GM06990 (cell line): ENCODE measurements at places on chromosomes 5 and 9.

GRCh38 chr5:52077941-52078815 lies 694.9 kb downstream of the ISL1 start:
- DNase-seq, result no peak

GRCh38 chr5:133756756-133757155 lies 144.4 kb upstream of the FSTL4 start:
- no peak for DNase-seq

- no peak for DNase-seq
Measured at GRCh38 chr5:177535125-177535524, 18.4 kb upstream of the DDX41 start.

DNA sequence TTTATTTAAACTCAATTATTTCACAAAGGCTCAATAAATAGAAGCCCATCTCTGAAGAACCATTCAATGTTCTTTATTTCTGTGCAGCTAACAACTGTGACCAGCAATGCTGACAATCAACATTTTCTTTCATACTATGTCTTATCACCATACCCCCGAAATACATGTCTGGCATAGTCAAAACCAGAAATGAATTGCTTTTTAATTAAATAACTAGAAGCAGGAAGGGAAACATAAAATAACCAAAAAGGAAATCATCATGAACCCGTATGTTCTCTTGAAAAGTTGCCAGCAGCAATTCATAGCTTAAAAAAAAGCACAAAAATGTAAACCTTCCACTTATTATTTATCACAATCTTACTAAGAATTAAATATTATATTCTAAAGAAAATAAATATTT lies 212.4 kb downstream of the TMEM232 start:
- DNase-seq, result no peak

GRCh38 chr5:33891788-33892619 lies at the start of gene ADAMTS12:
ADAMTS12 (minus strand) TSS chr5:33891990; CDS start chr5:33891856, 134 bp downstream.
- peak; percentile 46 for DNase-seq

GRCh38 chr5:60437308-60437707 lies 262.7 kb downstream of the DEPDC1B start:
- no peak for DNase-seq

GRCh38 chr9:26561928-26562327 lies 330.7 kb downstream of the CAAP1 start:
- no peak for DNase-seq

GRCh38 chr9:76624391-76625048 lies 139.7 kb upstream of the PCA3 start:
- peak; percentile 44 for DNase-seq

DNA sequence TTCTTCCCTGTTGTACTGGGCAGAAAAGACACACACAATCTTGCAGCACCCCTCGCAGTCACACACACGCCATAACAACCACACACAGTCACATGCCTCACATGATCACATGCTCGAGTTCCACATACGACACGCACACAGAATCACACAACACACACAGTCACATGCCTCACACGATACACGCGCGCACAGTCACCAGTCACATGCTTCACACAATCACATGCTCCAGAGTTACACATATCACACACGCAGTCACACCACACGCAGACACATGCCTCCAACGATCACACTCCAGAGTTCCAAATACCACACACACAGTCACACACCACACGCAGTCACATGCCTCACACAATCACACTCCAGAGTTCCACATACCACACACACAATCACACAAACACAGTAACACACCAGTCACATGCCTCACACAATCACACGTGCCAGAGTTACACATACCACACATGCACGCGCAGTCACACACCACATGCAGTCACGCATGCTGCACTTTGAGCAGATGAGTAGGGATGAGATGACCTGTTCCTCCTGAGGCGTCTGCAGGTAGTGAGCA lies 49.0 kb upstream of the LRRC14B start:
- DNase-seq, result no peak

DNA sequence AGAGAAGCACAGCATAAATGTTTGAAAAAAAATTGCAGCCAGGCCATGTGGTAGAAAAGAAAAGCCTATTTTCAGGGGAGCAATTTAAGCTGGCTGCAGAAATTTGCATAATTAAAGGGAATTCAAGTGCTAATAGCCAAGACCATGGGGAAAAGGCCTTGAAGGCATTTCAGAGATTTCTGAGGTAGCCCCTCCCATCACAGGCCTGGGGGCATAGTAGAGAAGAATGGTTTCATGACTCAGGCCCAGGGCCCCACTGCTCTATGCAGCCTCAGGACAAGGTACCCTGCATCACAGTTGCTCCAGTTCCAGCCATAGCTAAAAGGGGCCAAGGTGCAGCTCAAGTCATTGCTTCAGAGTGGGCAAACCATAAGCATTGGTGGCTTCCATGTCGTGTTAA lies 1416.0 kb downstream of the EFNA5 start:
- DNase-seq, result no peak

GRCh38 chr5:92147266-92147665 lies 764.1 kb upstream of the ARRDC3 start:
- DNase-seq, result no peak

DNA sequence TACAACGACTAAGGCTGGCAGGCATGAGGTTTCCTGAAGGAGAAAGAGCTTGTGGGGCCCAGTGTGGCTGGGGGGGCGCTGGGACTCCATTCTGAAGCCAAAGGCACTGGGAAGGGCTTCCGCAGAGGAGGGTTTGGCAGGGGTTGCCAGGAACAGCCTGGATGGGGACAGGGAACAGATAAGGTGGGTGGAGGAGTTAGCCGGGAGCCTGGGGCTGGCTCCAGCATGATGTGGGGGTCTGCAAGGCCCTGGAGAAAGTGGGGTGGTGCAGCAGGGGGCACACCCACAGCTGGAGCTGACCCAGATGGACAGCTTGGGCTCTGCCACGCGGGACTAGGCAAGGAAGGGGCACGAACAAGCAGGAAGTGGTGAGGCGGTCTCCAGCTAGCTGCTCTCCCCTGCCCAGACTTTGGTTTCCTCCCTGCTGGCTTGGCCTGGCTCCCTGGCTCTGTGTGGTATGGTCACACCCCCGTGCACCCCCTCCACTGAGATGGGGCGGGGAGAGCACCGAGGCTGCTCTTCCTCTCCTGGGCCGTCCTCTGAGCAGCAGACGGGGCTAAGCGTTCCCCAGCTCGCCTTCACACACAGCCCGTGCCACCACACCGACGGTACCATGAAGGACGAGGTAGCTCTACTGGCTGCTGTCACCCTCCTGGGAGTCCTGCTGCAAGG lies at the start of gene LTC4S:
Gene LTC4S, plus strand, starts transcription at position 519 of the 672 bp plus-strand sequence. Its CDS starts 95 bp downstream, at position 614.
- no peak for DNase-seq

- no peak for DNase-seq
Measured at GRCh38 chr5:121031491-121031890, 567.4 kb downstream of the PRR16 start.

DNA sequence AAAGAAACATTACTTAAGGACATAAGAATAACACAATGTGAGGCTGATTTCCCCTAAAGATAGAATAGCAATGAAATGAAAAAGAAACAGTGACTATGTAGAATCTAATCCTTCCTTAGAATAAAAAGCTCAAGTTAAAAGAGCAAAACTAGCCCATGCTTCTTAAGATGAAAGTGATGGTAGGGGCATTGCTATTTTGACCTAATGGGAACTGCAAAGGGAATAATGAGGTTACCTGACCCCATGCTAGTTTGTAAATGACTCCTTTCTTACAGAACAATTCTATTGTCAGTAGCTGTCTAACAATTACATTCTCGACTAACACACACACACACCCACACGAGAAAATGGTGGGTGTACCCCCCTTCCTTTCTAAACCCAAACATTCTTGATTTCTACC lies 575.8 kb downstream of the CSNK1G3 start:
- DNase-seq, result no peak

GRCh38 chr9:121921444-121921843 lies 171.7 kb downstream of the TTLL11 start:
- no peak for DNase-seq
